Activated CD8-positive, alpha-beta T cell treated with anti-CD3 and anti-CD28 coated beads for 36 hours (primary cell): ENCODE measurements at places on chromosomes 16 and 17. TPM values are rescaled to one million over a fixed set of nuclear protein-coding genes. Genes with fewer than 3 reads are reported as not detected.

- no peak for DNase-seq
These were observed 38.3 kb upstream of the AKTIP start for GRCh38 chr16:53541326-53541725.

- DNase-seq = no peak
These were observed 42.4 kb downstream of the SYT17 start for GRCh38 chr16:19210280-19210924.

DNA sequence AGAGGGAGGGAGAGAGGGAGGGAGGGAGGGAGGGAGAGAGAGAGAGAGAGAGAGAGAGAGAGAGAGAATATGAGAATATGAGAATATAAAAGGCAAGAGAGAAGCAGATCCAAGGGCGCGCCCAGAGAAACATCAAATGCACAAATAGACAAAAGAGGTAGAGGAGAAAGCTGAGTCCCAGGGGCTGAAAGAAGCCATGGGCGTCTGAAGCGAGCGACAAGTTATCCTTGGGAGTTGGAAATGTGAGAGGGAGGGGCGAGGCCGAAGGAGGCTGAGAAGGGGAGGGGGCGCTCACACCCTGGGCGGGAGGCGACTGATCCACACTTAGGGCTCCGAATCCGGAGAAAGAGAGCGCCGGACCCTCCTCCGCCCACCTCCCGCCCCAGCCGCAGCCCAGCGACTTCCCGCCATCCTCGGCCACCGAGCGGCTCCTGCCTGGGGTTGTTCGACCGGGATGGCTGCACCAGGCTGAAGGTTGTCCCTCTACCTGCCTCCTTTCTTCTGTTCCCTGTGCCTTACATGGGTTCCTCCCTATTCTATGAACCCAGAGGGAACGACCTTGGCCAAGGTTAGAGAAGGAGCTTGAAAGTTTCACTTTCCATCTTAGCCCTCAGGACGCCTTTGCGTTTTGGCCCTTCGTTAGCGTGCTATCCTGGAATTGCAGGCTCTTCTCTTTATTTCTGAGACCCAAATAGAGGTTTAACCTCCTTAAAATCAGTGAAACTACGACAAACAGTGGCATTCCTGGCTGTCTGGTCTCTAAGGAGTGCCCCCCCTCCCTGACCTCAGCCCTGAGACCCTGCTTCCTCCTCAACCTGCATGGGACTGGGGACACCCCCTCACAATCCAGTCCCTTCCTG lies 21.2 kb upstream of the HOXB9 start:
- DNase-seq = no peak

DNA sequence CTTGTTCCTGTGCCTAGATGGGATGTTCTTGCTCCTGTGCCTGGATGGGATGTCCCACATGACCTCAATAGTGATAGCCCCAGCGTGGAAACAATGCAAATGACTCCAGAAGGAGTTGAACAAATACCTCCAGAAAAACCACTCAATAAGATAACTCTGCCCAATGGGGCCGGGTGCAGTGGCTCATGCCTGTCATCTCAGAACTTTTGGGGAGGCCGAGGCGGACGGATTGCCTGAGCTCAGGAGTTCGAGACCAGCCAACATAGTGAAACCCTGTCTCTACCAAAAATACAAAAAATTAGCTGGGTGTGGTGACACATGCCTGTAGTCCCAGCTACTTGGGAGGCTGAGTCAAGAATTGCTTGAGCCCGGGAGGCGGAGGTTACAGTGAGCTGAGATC lies 15.2 kb upstream of the LITAF start:
- no peak for DNase-seq

GRCh38 chr17:15442311-15443180 lies 24.9 kb downstream of the CDRT4 start:
- DNase-seq = no peak

- no peak for DNase-seq
These were observed 16.4 kb upstream of the CLEC19A start for GRCh38 chr16:19269098-19269497.

GRCh38 chr16:23976524-23976923 lies 140.7 kb downstream of the PRKCB start:
- DNase-seq = peak; percentile 62

The PIPOX gene
- 3.0 TPM for total RNA-seq

DNA sequence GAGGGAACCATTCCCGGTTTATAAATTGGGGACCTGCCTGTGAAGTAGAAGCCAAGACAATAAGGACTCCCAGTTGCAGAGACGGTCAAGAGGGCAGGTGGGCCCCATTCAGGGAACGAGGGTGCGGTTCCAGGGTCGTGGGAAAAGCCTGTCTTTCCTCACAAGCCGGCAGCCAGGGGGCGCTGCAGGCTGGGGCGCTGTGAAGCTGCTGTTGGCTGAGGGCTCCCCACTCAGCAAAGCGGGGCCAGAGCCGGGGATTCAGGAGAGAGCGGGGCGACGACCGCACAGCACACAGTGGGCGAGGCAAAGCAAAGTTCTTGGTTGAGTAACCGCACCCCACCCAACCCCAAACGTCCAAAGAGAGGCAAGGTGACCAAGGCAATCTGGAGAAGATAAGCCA lies 24.9 kb downstream of the CDRT15 start:
- DNase-seq = peak; percentile 53

The HOXB3 gene
- 2.0 TPM for total RNA-seq

DNA sequence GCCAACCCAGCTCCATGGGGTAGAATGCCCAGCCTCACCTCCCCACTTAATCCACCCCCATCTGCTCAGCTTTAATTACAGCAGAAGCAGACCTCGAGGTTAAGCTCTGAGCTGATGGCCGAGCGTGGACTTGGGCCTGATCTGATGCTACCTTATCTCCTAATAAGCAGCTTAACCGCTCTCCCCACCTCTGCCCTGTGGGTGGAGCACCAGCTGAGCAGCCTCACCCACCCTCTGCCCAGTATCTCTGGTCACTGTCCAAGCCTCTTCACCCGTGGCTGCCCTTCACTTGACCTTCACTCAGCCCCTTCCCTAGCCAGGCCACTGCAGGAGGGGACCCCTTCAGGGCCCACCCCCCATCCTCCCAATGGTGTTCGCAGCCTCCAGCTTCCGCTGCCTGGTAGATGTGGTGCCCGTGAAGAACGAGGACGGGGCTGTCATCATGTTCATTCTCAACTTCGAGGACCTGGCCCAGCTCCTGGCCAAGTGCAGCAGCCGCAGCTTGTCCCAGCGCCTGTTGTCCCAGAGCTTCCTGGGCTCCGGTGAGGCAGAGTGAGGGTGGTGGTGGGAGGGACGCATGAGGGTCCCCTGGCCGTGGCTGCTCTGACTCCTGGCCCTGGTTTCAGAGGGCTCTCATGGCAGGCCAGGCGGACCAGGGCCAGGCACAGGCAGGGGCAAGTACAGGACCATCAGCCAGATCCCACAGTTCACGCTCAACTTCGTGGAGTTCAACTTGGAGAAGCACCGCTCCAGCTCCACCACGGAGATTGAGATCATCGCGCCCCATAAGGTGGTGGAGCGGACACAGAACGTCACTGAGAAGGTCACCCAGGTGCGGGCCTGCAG lies 6.8 kb downstream of the KCNH6 start:
- no peak for DNase-seq

DNA sequence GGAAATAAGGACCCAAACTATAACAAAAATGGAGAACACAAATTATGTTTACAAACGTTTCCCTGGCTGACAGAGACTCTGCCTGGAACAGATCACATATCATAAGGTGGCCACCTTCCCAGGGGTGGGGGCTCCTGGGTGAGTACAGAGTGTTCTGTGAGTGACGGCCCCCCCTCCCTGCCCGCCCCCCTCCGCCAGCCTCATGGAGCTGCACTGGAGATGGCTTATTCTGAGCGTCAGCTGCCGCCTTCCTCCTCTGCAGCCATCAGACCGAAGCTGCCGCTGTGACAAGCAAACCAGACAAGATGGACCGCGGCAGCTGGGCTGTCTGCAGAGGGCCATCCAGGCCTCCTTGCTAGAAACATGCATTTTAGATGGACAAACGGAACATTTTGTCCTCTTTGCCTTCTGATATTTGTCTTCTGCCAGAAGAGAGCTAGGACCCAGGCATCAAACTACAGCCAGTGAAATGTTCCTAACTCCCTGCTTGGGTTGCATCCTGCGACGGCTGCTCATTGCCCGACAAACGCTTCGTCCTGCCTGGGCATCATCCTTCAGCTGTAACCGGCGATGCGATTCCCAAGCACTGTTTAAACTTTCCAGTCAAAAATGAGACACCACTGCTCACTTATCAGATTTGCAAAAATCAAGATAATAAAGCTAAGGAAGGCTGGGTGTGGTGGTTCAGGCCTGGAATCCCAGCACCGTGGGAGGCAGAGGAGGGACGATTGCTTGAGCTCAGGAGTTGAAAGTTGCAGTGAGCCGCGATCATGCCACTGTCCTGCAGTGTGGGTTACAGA lies 15.3 kb upstream of the RPTOR start:
- no peak for DNase-seq

The CCL15 gene
- total RNA-seq = not detected

The SLC16A6 gene
- total RNA-seq = 2.3 TPM

DNA sequence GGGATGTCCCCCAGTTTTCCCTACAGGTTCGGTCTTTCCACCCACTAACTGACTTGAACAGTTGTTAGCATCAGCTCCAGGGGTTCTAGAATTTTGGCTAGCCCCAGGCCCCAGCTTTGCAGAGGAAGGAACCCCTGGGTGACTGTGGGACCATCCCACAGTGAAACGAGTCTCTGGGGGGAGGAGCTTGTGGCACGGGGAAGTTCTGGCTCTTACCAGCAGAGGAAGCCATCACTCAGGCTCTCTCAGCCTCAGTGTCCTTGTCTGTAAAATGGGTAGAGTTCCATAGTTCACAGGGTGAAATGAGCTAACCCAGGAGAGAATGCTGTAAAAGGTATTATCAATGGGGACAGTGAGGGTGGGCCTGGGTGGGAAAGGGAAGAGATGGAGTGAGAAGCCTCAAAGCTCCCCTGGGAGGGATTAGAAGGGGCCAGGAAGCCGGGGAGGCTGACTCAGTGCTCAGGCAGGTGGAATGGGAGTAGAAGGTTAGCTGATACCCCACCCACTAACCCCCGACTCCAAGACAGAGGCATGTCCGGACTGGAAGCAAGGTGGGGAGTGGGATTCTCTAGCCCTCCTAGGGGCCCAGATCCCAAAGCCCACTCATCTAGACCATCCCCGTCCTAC lies 30.9 kb upstream of the CDC42EP4 start:
- DNase-seq = no peak

The NT5M gene
- total RNA-seq = 8.3 TPM

The PHAF1 gene
- total RNA-seq = 14.0 TPM

GRCh38 chr16:79593074-79593531 lies 7.4 kb downstream of the MAF start:
- DNase-seq = no peak

DNA sequence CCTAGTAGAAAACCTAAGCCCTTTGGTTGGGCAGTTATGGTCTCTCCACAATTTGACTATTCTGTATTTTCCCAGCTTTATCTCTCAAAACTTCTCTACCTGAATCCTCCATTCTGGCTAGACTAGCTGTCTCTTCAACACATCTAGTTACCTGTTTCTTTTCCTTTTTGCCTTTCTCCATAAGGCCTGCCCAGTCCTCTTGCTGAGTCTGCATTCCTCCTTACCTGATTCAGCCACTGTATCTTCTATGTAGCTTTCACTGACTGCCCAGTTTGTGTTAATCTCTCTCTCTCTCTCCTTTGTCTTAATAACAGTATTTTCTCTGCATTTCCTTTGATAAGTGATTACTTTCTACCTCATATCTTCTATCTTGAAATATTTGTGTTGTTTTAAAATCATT lies 2.1 kb upstream of the EVI2A start:
- no peak for DNase-seq

DNA sequence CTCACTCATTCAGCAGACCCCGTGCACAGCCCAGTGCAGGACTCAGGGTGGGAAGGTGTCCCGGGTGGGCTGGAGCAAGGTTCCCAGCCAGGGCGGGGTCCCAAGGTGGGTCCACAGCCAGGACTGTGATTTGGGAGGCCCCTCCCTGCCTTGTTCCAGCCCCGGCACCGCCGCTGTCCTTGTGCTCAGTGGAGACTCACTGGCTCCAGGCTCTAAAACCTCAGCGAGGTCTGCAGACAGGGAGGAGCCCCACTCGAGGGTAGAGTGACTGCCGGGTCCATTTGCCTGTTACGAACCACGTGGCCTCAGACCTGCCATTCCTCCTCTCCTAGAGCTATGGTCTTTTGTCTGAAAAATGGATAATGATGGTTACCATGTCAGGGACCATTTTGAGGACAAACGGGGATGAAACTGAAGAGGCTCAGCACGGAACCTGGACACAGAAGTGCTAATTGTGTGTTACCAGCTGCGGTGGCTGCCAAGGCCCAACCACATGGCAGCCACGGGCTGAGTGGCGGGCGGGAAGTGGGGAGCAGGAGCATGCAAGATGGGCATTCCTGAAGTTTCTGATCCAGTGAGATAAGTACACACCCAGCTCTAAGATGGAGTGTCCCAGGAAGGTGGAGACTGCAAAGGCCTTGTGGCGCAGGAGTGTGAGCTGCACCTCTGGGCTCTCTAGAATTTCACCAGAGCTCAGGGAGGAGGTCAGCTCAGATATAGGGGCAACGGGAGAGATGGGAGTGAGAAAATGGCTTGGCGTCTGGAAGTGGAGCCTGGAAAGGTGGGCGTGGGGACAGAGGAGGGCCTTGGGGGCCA lies 317.6 kb downstream of the SEC14L1 start:
- peak; percentile 70 for DNase-seq

- no peak for DNase-seq
These were observed 19.7 kb downstream of the CDC42EP4 start for GRCh38 chr17:73292031-73292531.
